Adrenal gland (tissue), 19 donors: ENCODE measurements at places on chromosomes 6 and 20. TPM values are rescaled to one million over a fixed set of nuclear protein-coding genes. Genes with fewer than 3 reads are reported as not detected.

The HLA-DRB5 gene
- total RNA-seq = 29.2 TPM

- DNase-seq = no peak
Measured at GRCh38 chr6:26459023-26459810, 1.5 kb downstream of the BTN2A1 start.

DNA sequence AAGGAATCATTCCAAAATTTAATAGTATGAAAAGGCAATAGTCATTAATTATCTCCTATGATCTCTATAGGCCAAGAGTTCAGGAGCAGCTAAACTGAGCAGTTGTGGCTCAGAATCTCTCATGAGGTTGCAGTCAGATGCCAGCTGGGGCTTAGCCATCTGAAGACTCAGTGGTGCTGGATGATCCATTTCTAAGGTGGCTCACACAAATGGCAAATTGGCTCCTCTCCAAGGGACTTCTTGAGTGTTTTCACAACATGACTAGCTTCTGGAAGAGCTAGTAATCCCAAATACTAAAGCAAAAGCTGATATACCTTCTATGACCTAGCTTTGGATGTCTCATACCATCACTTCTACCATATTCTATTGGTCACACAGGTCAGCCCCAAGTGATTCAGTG lies 104.2 kb downstream of the HAO1 start:
- DNase-seq = no peak

GRCh38 chr20:59733351-59733750 lies 129.0 kb downstream of the PHACTR3 start:
- peak; percentile 0 for DNase-seq

The RBM24 gene
- total RNA-seq = not detected
